ENCODE measurements at places on chromosomes 13 and 19.

GRCh38 chr19:49557641-49558325 is 22.6 kb downstream of the NOSIP start:
- no peak for DNase-seq

GRCh38 chr13:46150134-46150693 is 31.8 kb downstream of the LCP1 start:
- DNase-seq: no peak

DNA sequence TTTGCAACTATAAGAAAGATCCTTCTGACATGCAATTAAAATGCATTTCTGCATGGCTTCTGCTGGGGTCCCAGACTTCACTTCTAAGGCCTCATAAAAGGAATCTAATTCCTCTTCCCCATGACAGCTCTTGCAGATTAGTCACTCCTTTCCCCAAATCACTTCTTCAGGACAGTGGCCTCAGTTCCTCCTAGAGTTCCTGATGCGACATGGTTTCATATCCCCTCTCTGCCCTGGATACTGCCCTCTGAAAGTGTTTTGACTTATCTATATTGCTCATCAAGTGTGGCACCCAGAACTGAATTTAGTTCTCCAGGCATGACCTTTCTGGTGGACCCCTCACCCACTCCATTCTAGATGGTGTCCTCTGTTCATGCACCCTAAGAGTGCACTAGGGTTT is 238.1 kb downstream of the FOXO1 start:
- no peak for DNase-seq

DNA sequence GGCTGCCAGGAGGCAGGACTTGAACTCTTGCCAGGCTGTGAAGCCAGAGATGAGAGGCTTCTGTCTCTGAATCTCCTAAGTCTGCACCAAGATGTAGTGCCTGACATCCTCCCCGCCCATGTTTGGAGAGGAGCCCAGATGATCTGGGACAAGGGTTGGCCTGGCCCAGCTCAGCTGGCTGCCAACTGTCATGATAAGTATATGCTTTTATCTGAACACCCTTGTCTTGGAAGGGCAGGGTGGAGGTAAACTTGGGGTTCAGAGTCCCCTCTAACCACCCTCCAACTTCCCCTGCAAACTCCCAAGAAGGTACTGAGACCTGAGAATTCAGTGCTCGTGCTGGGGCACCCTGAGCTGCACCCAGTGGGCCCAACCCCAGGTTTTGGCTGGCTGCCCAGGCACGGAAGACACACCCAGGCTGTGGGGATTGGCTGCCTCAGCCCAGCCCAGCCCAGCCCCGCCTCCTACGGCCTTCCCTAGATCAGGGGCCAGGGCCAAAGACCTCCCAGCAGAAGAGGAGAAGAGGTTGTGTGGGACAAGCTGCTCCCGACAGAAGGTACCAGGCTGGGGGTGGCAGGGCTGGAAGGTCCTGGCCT is at the start of gene CYP4F12:
Gene CYP4F12 (plus strand): TSS at position 508 of the 596 bp plus-strand sequence. CDS start 443 bp downstream, outside the sequence.
- no peak for DNase-seq

GRCh38 chr13:23462815-23463559 is 29.5 kb upstream of the SACS start:
- DNase-seq: no peak
